ENCODE measurements at places on chromosomes 16 and 17. TPM values are rescaled to one million over a fixed set of nuclear protein-coding genes. Genes with fewer than 3 reads are reported as not detected.

SLC22A31 gene
- total RNA-seq, result not detected

KIF22 gene
- 42.0 TPM for total RNA-seq

DNA sequence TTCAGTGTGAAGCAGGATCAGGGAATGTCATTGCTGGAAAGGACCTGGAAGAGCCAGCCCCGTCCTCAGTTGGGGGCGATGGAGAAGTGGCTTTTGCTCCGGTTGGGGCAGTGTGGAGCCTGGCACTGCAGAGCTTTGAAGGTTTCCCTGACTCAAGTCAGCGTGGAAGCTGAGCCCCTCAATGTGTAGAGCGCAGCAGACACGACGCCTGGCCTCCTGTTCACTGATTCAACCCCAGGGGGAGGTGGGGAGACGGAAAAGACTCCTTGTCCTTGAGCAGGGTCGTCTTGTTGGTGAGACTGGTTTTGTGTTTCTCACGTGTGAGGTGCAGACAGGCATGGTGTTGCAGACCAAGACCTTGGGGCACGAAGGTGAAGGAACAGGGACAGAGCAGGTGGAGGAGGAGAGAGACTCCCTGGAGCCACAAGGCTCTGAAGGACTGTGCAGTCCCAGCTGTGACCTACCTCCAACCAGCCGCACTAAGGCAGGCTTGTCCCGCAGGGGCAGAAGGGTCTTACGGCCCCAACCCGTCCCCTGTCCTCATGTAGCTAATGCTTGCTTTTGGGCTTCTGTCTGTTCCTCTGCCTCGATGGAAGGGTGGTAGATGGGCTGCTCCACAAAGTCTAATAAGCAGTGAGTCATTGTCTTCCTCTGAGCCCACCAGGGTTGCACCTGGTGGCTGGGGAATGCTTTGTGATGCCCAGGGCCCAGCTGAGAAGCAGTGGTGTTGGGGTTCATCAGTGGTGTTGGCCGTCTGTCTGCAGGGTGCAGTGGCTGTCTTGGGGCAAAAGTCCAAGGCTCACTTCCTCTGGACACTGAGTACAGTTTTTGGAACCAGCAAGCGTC is 47.8 kb downstream of the MPRIP start:
- DNase-seq, result no peak

HP gene
- 9.3 TPM for total RNA-seq

GRCh38 chr16:67655363-67655762 is 4.7 kb downstream of the ACD start:
- DNase-seq, result no peak

DNA sequence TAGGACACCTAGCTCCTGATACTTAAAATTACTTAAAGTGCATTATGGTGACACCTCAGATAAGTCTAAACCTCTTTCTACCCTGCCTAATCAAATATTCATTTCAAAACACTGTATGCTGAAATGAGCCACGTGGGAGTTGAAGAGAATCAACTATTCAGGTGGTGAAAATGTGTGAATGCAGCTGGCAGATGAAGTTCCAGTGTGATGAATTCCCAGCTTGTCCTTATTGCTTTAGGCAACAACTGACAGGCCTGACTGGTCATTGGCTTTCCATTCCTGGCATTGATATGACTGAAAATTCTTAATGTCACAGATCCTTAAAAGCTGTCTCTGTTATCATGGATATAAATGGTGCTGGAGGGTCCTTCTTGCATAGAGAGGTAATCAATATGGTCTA is 301.9 kb upstream of the TBX2 start:
- DNase-seq, result no peak

FAM20A gene
- 9.8 TPM for total RNA-seq

HBQ1 gene
- not detected for total RNA-seq

PRSS21 gene
- total RNA-seq, result not detected

DNA sequence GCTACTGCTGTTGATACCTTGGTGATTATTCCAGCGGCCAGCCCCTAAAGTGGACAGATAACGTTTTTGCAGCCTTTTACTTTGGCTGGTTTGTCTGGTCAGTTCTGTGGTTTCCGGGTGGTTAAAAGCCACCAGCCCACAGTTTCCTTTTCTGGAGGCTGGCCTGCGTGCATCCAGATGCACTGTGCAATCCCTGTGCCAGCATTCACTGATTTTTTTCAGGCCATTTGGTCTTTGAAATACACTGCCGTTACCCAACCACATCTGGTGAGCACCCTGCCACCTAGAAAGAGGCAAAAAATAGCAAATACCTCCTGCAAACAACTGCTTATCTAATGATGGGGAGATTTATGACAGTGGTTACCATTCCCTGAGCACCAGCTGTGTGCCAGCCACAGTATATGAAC is 797 bp downstream of the NUDT7 start:
- DNase-seq, result peak; percentile 22

Data from heart right ventricle (tissue), 16 donors.